ENCODE measurements at places on chromosomes 16 and 17.
A peak's percentile ranks its signal among the peaks of the same experiment; 100 is the strongest.

DNA sequence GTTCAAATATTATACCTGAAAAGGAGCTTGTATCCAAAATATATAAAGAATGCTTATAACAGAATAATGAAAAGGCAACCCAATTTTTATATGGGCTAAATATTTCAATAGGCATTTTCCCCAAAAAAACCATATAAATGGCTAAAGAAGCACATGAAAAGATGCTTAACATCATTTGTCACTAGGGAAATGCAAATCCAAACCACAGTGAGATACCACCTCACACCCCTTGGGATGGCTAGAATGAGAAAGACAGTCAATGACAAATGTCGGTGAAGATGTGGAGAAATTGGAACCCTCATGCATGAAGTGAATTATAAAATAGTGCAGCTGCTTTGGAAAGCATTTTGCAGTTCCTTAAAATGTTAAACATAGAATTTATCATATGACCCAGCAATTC lies 3.1 kb downstream of the TNFRSF13B start:
- peak; percentile 41 for DNase-seq

- DNase-seq = no peak
These were observed 145.2 kb downstream of the WSCD1 start for GRCh38 chr17:6215071-6216035.

DNA sequence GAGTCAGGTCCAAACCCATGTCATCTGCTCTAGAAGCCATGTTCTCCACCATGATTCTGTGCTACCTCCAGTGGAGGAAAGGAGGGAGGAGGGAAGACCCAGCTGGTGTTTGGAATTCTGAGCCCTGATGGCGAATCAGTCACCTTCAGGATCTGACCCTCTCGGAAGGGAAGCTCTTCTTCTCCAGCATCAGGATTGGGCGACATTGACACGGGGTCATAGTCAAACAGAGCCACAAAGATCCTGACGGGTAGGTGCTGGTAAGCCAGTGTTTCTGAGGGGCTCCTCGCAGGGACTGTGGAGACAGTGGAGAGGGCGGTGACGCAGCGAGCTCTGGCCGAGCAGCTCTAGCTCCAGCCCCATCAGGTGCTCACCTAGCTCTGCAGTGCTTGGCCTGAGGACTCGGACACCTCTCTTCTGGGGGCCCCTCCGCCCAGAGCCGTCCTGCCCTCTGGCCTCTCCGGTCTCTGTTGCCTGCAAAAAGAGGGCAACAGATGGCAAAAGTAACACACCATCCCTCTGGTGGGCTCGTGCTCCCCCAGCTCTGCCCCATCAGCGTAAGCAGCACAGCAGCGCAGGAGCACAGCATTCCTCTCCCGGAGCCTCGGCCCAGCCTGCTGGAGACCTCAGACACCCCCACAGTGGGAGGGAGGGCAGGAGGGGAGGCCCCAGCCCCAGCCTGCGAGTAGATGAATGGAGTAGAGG lies 21.0 kb downstream of the TSPOAP1 start:
- DNase-seq = no peak

DNA sequence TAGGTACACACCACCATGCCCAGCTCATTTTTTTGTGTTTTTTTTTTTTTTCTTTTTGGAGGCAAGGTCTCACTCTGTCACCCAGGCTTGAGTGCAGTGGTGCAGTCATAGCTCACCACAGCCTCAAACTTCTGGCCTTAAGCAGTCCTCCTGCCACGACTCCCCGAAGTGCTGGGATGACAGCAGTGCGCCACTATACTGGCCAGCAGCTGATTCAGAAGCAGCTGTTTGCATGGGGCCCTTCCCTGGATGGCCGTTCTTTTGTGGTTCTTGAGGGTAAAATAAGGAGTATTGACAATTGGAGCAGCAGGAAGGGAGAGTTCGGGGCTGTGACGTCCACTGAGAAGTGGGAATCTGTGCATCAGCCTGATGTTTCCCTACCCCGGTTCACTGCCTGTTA lies 41.6 kb downstream of the KIAA0513 start:
- DNase-seq = no peak

- DNase-seq = no peak
These were observed 13.9 kb downstream of the HAGH start for GRCh38 chr16:1812732-1813163.
